Subcutaneous preadipocyte (primary cell): ENCODE measurements at places on chromosomes 16 and 17. TPM values are rescaled to one million over a fixed set of nuclear protein-coding genes. Genes with fewer than 3 reads are reported as not detected.

NPIPA5 gene
- under 0.01 TPM in 1 of 2 replicates, not detected in the other for total RNA-seq

KRT33A gene
- not detected in 2 replicates for total RNA-seq

SDK2 gene
- under 0.01 and 0.37 TPM in 2 replicates for total RNA-seq

NDRG4 gene
- total RNA-seq = 10.2 and 14.0 TPM in 2 replicates

TBC1D3 gene
- 0.98 TPM in 1 of 2 replicates, not detected in the other for total RNA-seq

TLCD2 gene
- total RNA-seq = 0.98 and 1.5 TPM in 2 replicates

DOC2B gene
- not detected in 2 replicates for total RNA-seq

ZPBP2 gene
- total RNA-seq = not detected in 2 replicates

G6PC1 gene
- not detected in 2 replicates for total RNA-seq

NPTX1 gene
- 0.73 and 2.7 TPM in 2 replicates for total RNA-seq
